ENCODE measurements at places on chromosomes 2 and 18. TPM values are rescaled to one million over a fixed set of nuclear protein-coding genes. Genes with fewer than 3 reads are reported as not detected.

DNA sequence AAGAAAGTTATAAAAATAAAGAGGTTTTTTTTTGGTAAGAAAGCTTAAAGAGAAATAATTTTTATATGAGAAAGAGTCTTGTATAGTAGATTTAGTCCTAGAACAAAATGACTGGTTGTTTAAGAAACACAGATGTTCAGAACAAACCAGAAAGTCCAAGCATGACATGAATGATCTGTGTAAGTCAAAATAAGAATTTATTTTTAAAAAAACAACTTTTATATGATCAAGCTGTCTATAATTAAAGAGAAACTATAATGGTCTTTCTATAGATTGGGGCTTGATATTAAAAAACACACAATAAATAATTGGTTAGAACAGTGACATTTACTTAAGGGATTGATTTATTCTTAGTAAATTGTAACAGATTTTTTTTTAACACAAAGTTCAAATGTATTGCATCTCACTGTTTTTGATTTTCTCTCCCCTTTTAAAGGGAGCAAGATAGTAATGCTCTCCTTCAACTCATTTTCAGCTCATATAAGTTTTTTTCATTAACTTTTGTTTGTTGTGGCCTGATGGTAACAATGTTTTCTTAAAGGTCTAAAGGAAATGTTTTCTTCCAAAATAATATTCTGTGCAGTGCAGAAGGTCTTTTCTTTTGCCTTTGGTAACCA is 1256.8 kb downstream of the LRP1B start:
- no peak for DNase-seq

DNA sequence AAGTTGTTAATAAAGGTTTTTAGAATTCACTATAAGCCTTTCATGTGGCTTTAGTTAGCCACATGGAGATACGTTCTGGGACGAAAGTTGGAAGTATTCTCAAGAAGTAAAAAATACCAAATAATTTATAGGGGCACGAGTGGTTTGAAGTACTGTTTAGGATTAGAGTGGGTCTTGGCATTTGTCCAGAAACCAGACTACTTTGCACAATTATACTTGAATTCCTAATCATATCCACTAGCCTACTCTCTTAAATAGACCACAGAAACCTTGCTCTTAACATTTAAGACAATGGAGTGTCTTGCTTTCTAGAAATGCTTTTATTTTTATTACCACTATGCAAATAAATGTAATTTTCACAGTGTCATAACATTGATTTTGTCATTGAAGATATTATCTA is 44.6 kb downstream of the UBE2E3 start:
- no peak for DNase-seq

DNA sequence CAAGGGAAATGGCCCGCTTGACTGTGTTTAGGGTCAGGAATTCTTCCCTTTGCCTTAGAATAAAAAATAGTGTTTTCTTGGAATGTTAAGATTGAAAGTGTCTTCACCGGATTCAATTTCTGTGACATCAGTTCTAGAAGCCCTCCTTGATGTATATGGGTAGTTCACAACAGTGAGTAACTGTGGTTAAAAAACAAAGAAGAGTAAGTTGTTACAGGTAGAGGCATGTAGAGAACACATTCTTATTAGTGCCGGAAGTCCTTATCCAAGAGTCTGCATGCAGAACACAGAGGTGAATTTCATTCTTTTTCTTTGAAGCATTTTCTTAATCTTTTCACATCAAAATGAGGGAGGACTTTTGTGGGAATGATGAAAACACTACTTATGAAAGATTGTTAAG is 105.5 kb downstream of the FMNL2 start:
- no peak for DNase-seq

- no peak for DNase-seq
These were observed 301.3 kb upstream of the GALNT5 start for GRCh38 chr2:156956161-156956560.

- no peak for DNase-seq
These were observed 17.9 kb upstream of the ARHGEF4 start for GRCh38 chr2:130818809-130819208.

- no peak for DNase-seq
These were observed 175.9 kb upstream of the NXPH2 start for GRCh38 chr2:138956116-138956515.

DNA sequence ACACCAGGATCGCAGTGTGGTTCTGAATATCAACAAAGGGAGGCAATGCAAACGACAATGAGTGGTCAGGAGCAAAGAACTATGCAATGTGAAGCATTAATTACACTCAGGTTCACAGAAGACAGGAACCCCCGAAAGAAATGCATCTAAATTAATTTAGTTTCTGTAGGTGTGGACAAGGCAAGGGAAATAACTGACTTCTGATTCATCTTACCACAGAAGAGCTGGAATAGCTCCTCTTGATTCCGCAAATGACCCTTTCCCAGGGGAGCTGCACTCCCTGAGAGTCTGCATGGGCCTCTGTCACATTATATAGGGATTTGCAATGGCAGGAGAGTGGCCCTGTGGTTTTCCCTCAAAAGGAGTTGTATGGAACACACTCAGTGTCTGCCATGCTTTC is 263.9 kb upstream of the APCDD1 start:
- DNase-seq: no peak

- DNase-seq: no peak
These were observed 12.9 kb downstream of the TMEM185B start for GRCh38 chr2:120210270-120210693.

DNA sequence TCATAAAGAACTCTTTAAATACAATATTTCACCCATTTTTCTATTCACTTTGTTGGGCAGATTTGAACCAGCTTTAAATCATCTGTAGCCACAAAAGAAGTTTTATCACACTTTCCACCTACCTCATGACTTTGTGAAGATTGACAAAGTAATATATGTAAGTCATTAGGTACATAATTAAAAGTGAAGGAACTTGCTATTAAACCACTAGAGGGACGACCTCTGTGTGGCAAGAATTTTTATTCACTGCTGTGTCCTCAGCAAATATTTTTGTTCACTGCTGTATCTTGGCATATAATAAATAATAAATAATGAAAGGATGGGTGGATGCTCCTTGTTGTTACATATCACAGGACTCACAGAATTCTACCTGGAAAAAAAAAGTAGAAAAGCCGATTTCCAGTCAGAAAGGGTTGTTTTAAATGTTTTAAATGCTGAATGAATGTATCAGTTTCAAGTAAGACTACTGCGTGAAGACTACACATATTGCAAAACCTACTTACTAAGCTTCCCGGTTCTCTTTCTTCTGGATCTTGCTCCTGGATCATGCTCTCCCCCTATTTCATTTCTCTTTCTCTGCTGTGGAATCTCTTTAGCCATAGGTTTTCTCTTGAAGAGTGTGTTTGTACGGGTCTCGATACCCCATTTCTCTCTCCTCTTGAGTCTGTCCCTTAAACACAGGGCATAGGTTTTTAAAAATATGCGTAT is 44.8 kb downstream of the KCMF1 start:
- no peak for DNase-seq

GRCh38 chr2:207330912-207331311 is 165.2 kb upstream of the KLF7 start:
- peak; percentile 94 for DNase-seq

- no peak for DNase-seq
These were observed 18.7 kb downstream of the TPRKB start for GRCh38 chr2:73718421-73718820.

DNA sequence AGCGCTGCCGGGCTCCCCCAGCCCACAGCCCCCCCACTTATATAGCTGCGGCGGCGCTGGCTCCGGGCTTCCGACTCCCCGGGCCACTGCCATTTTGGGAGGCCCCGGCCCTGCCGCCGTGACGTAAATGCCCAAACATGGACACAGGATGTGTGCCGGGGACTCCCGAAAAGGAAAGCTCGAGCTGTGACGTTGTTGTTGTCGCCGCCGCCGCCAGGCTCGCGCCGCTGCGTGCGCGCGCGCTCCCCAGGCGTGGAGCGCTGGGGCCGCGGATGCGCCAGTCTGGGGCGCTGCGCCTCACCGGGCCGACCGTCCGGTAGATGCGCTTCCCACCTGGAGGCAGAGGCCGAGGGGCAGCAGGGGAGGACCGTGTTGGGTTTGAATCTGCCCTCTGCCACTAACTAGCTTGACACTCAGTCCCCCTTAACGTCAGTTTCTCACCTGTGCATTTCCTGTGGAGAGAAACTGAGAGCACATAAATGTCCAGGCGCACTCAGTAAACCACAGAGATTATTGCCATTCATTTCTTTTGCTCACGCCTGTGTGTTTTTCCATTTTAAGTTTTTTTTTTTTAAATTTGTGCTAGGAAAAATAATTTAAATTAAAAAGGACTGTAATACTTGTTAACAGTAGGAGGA is at the start of gene EGR4:
EGR4 (minus strand) TSS at position 15 of the 638 bp plus-strand sequence. CDS start 231 bp downstream, outside the sequence.
- peak; percentile 37 for DNase-seq

DNA sequence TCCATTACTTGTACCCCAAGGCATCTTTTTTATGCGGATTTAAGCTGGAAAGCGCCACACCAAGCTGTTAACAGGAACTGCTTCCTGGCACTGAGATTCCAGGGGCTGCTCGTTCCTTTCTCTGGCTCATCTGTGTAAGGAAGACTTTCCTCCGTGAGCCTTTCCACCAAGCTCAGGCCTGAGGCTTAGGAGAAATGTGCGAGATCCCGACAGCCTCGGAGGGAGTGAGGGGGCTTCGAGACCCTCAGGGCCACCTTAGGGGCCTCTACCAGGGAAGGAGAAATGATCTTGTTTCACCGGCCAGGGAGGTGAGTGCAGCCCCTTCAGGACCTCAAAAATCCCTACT is 17.1 kb downstream of the B3GNT7 start:
- no peak for DNase-seq

GRCh38 chr2:61266632-61267505 is 104.9 kb downstream of the C2orf74 start:
- DNase-seq: no peak

- DNase-seq: peak; percentile 28
These were observed 18.2 kb downstream of the ACVR1 start for GRCh38 chr2:157857881-157858280.

- DNase-seq: no peak
These were observed 254.6 kb downstream of the CDH20 start for GRCh38 chr18:61587865-61588264.

GRCh38 chr2:171794918-171795317 is 99.1 kb downstream of the SLC25A12 start:
- DNase-seq: no peak

DNA sequence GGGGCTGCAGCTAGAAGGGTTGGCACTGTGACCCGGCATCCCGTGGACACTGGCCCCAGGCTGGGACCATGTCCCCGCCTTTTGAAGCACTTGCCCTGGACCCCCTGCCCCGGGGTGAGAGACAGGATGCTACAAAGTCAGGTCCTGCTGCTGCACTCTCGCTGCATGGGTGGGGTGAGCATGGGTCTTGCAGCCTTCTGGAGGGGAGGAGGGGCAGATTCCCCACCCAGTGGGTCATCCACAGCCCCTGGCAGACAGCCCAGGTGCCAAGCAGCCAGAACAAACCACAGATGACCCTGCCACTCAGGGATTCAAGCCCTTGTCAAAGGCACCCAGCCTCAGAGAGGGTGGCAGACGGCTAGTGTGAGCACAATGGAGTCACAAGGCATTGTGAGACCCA is 5.7 kb upstream of the NMUR1 start:
- DNase-seq: no peak

DNA sequence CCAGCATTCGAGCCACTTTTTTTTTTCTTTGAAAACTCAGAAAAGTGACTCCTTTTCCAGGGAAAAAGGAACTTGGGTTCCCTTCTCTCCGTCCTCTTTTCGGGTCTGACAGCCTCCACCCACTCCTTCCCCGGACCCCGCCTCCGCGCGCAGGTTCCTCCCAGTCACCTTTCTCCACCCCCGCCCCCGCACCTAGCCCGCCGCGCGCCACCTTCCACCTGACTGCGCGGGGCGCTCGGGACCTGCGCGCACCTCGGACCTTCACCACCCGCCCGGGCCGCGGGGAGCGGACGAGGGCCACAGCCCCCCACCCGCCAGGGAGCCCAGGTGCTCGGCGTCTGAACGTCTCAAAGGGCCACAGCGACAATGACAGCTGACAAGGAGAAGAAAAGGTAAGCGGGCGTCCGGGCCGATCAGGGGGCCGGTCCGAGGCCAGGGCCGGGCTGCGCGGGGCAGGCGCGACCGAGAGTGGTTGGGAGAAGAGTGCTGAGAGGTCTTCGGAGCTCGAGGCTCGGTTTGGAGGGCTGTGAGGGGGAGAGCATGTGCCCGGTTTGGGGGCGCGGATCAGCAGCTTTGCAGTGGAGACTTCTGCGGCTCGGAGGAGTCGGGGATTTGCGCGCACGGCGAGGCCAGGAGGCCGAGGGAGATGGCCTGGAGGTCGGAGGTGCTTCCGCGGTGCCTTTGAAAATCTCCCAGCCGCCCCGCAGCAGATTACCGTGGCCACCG is 502 bp downstream of the EPAS1 start:
- peak; percentile 41 for DNase-seq

DNA sequence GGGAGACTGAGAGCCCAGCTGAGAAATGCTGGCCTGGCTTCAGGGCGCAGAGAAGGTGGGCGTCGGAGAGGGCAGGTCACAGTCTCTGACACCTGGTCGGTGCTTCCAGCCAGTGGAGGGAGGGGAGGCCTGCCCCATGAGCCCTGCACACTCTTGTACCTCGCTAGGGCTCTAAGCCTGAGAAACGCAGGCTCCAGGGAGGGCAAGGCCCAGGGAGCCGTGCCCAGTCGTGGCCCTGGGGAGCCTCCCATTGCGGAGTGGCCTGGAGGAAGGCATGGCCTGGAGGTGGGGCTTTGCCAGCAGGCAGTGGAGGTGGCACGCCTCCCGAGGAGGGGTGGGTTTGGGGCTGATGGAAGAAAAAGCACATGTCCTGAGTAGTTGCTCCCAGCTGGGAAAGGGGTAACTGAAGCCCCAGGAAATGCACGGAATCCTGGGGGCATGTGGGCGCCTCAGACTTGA is 39.0 kb downstream of the MTERF4 start:
- no peak for DNase-seq

DNA sequence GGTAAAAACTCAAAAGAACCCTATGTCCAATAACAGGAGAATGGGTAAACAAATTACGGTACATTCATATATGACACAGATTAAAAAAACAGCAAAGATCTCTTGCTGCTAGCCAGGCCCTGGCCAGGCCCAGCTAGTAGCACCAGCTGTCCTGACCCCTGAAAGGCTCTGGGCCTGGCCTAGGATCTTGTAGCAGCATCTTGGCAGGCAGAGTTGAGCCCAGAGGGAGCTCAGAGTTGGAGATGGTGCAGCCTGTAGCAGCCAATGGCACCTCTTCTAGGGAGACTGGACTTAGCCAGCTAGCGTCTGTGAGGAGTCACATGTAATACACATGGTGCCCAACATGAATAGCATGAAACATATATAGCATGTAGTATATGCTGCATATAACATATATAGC is 69.1 kb downstream of the HS6ST1 start:
- DNase-seq: no peak

- DNase-seq: no peak
These were observed 6.4 kb downstream of the MYT1L start for GRCh38 chr2:2324565-2325101.

- DNase-seq: no peak
These were observed 18.0 kb upstream of the EDAR start for GRCh38 chr2:109006971-109007370.

ASTL gene
- not detected for total RNA-seq

MAP2 gene
- 0.34 TPM for total RNA-seq

RRM2 gene
- 162 TPM for total RNA-seq

SIX2 gene
- total RNA-seq: 12.2 TPM

NETO1 gene
- total RNA-seq: 4.9 TPM

GPR39 gene
- total RNA-seq: 8.1 TPM

RNU2-63P gene
- total RNA-seq: not detected

UPP2 gene
- not detected for total RNA-seq

LIMS2 gene
- total RNA-seq: not detected

FKBP1B gene
- total RNA-seq: 8.5 TPM

MRPS9 gene
- total RNA-seq: 45.7 TPM

C2orf42 gene
- 13.2 TPM for total RNA-seq

FTCDNL1 gene
- total RNA-seq: 0.86 TPM

C1GALT1C1L gene
- total RNA-seq: 1.3 TPM

IL36RN gene
- not detected for total RNA-seq

FZD7 gene
- 12.0 TPM for total RNA-seq

CHCHD5 gene
- 26.2 TPM for total RNA-seq

All from Daoy (cell line).